ENCODE measurements at places on chromosomes 2 and 18.

GRCh38 chr2:165796819-165797530, 2.9 kb upstream of the GALNT3 start:
- DNase-seq, result no peak

DNA sequence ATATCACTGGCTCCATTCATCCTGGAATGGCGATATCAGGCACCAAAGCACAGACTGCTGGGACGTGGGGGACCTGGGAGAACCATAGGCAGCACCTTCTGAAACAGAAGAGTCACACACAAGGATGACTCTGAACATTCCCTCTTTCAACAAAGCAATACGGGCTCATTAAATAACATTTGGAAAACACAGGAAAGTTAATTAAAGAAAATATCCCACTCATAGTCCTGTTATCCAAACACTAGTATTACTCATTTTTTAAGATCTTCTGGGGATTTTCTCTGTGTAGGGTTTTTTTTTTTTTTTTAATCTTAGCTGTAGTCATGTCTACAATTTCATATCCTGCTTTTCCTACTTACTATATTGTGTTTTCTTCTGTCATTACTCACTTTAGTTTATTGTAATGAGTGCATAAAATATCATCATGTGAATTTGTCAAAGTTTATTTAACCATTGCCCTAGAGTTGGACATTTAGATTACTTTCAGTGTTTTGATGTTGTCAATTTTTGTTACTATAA, 70.0 kb upstream of the SP3 start:
- no peak for DNase-seq

DNA sequence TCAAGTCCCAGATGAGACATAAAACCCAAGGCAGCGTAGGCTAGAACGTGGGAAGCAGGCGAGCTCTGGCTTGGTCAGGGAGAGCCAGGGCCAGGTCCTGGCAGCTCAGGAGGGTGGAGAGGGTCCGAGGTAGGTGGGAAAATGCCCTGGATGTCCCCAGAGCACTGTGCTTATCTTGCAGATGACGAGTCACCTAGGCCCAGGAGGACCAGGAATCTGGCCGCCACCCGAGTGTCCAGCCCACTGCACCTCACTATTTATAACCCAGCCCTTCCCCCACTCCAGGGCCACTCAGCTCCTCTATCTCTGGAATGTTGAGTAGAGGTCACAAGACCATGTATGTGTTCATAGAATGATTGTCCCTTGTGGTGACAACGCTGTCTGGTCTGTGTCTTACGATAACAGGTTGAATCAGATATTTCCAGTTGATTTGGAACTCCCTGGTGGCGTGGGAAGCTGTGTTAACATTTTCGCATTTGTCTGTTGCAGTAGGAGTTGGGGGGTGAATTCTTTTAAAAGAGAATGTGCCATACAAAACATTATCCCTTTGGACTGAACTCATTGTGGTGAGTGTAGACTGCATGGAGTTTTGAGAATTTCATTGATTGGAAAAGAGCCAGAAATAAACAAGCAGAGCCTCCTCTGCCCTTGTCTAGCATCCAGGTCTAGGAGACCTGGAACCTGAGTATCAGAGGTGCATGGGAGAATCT, 47.5 kb downstream of the EMILIN2 start:
- no peak for DNase-seq

DNA sequence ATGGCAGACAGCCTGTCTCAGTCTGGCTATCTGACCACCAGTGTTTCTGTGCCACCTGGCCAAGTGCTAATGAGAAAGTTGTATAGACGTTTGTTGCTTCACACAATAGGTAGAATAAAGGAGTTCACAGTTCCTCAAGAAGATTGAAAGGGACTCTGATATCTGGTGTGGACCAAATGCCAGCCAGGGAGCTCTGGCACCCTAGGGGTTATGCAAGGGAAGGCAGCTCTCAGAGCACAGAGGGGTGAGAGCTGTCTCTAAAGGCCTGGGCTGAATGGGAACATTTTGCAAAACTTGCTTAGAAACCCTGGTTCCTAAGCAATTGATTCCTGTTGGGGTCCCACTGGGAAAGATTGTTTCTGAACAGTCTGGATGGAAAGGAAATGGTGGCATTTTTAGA, 553.8 kb downstream of the EPHA4 start:
- no peak for DNase-seq

GRCh38 chr18:58901783-58902182, 37.1 kb downstream of the ZNF532 start:
- no peak for DNase-seq

- DNase-seq, result no peak
Observed at GRCh38 chr2:76393356-76393755, 682.6 kb upstream of the GCFC2 start.

DNA sequence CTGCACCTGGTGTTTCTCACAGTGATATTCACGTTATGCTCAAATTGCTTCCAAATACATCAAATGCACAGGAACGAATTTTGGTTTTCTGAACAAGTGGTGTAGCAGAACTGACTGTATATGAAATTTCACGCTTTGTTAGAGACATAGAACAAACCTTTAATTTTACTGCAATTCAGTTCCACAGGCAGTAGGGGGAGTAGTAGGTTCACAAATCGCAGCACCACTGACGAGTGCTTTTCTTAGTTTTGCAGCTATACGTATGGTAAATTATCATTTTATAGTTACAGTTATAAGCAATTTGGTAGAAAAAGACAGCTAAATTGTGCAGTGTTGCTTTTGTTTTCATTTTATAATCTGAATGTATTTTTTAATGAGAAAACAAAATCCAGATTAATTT, 113.3 kb downstream of the KIAA1328 start:
- DNase-seq, result no peak

GRCh38 chr2:2914252-2914651, 463.4 kb downstream of the EIPR1 start:
- DNase-seq, result no peak

- no peak for DNase-seq
Observed at GRCh38 chr2:24024996-24025663, 15.2 kb downstream of the MFSD2B start.

- no peak for DNase-seq
Observed at GRCh38 chr2:150162241-150162942, 325.1 kb downstream of the RND3 start.

- no peak for DNase-seq
Observed at GRCh38 chr2:71876542-71877451, 270.9 kb downstream of the CYP26B1 start.

DNA sequence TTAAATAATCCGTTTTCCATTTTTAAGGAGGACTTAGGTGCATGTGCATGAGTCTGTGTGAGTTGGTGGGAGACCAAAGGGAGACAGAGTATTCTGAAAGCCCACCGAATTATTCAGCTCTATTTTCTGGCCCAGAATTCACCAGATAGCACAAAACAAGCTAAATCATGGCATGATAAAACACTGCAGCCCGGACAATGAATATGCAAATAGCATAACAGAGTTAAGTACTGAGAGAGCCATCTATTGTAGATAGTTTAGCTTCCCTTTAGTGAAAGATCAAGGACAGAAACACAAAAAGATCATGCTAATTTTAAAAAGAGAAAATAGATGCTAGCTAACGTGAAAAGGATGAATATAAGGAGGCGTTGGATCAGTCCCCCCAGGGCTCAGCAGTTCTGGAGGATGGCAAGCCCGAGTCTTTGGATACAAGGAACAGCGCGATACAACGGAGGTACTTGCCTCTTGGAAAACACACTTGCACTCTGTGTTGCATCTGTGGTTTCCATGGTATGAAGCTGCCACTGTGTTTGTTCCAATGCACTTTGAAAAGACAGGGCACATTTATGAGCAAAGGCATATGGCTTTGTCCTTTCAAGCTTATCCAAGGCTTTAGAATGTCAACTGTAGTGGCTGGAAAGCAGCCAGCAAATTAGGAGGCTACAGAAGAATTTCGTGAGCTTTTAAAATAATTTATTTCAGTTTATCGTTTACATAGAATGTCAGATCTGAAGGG, 119.9 kb downstream of the LYPD1 start:
- no peak for DNase-seq

GRCh38 chr2:171347591-171348032, 86.2 kb downstream of the METTL8 start:
- no peak for DNase-seq

DNA sequence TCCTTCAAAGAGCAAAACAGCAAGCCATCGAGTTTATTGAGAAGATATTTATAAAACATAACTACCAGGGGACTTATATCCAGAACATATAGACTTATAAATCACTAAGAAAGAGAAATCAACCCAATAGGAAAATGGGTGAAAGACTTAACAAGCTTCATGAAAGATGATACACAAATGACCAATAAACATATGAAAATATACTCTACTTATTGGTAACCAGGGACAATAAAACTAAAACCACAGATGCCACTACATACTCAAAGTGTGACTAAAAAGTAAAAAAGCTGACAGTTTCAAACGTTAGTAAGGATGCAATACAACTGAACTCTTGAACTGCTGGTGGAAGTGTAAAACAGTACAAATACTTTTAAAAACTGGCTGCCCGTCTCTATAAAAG, 154.3 kb downstream of the TMEM163 start:
- DNase-seq, result no peak

DNA sequence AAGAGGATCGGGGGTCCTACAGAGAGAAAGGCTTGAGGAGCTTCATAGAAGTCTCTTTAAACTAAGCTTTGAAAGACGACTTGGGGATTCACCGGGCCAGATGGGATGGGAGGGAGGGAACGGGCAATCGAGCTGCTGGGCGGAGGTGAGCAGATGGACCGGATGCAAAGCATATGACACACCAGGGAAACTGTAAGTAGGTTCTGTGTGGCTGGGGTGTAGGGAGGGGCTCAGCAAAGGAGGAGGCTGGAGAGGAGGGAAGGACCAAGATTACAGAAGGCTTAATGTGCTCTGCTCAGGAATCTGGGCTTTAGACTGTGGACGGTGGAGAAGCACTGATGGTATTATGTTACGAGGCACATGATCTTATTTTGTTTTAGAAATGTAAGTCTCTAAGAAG, 131.5 kb downstream of the MAIP1 start:
- no peak for DNase-seq

DNA sequence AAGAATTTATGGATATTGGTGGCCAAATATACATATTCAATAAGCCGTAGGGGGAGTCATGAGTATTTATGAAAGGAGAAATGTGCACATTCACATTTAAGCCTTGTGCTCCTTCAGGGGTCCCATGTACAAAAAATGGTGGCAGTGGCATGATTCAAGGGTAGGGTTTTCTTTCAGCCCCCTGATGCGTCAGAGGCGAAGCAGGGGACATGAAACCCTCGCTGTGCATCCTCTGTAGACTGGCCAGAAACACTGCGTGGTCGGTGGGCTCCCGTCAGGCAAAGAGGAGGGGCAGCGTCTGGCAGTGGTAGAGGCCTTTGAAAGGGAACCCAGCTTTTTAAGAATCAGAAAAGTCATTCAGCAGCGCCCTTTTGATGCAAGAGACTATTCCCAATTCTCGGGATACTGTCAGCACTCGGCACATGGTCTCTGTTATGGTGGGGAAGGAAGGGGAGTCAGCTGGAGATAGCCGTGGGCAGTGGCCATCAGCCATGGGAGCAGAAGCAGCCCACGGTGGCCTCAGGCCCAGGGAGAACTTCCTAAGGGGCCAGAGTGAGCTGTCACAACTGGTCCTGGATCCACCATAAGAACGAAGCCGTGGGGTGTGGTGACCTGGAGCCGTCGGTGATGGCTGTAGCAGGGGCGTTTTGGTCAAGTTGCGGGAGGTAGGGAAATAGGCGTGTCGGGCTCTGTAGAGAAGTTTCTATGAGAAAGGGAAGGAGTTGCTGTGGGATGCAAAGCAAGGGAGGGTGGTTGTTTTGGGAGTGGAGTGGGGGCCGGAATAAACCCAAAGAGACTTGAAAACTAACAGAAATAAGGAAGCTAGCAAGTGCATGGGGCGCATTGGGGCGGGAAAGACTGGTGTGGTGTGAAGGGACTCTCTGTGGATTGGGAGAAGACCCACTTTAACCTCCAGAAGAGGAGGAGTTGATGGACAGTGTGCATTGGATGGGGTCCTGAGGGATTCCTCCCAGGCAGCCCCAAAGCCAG, 95.6 kb downstream of the SH3BP4 start:
- no peak for DNase-seq
